Fibroblast of lung (primary cell): ENCODE measurements at places on chromosomes 13 and 19. TPM values are rescaled to one million over a fixed set of nuclear protein-coding genes. Genes with fewer than 3 reads are reported as not detected.

KCTD4 gene
- total RNA-seq = under 0.01 TPM in 1 of 2 replicates, not detected in the other

PRR19 gene
- total RNA-seq = 0.17 and 0.26 TPM in 2 replicates

NPAS1 gene
- total RNA-seq = 0.26 and 0.33 TPM in 2 replicates

GRCh38 chr13:42066542-42066941 lies 18.1 kb downstream of the DGKH start:
- peak; percentile 80 for DNase-seq

GRCh38 chr13:46983881-46984280 lies 87.0 kb upstream of the HTR2A start:
- peak; percentile 20 for DNase-seq

DNA sequence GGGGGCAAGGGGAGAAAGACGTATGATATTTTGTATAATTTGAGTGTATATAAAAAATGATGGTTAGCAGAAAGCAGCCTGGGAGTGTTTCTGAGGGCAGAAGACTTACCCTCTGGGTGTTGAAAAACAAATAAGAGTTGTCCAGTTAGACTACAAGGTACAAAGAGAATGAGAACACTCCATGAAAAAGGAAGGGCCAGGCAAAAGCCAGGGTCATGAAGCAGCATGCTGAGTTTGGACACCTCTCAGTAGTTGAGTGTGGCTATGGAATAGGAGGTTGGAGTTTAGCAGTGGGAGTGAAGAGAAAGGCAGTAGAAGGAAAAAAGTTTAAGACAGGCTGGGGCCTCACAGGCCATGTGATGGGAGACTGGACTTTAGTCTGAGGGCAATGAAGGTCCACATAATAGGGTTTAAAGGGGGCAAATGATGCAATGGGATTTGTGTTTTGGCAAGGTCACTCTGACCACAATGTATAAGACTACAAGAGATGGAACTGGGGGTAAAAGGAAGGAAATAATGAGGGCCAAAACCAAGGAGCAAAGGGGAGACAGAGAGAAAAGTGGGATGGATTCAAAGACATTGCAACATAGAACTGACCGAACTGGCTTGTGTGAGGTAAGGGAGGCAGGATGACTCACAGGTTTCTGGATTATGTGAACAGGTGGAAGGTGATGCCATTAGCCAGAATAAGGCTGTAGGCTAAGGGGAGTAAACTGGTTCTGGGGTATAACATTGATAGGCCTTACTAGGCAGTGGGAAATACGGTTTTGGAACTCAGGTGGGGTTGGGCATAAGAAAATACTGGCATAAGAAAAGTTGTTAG lies 76.6 kb downstream of the SERP2 start:
- DNase-seq = no peak
